Activated naive CD4-positive, alpha-beta T cell treated with anti-CD3 and anti-CD28 coated beads, Interleukin-2, amount 10 ng/mL, durations not matched to agents 7 days and 5 days (primary cell): ENCODE measurements at places on chromosomes 12 and 14.

DNA sequence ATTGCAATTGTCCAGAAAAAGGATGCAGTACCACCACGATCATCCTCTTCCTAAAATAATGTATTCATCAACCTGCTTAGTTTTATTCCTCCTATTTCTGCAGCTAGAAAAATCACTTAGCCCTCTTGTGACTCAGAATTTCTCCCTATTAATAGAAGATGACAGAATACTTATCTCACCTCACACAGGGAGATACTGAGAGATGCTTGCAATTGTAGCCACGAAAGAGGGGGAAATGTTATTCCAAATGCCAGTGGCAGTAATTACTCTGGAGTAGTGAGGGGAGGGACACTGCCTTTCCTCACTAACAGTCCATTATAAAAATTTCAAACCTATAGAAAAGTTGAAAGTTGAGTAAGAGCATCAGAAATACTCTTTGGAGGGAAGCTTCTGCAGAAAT lies 11.8 kb upstream of the DUSP6 start:
- H3K36me3 ChIP-seq: no peaks in the 10 kb centered on the region
- H3K27ac ChIP-seq: no peak overlapping the region
- no peak overlapping the region for H3K4me3 ChIP-seq

DNA sequence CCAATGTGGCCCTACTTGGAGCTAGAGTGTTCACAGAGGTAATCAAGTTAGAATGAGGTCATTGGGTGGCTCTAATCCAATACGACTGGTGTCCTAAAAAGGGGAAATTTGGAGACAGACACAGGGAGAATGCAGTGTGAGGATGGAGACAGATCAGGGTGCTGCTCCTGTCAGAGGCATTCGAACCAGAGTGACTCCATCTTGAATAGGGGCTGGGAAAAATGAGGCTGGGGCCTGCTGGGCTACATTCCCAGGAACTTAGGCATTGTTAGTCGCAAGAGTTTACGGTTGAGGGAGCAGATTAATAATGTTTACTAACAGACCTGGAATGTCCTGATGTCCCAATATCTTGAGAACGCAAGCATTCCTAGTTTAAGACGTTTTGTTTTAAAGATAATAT lies 20.2 kb downstream of the TNFAIP2 start:
- no peak overlapping the region for H3K27ac ChIP-seq
- no peaks in the 10 kb centered on the region for H3K36me3 ChIP-seq
- H3K4me3 ChIP-seq: no peak overlapping the region
- H3K4me1 ChIP-seq: peaks cover 2% of the 10 kb centered on the region

- no peaks in the 10 kb centered on the region for H3K4me1 ChIP-seq
- no peaks in the 10 kb centered on the region for H3K36me3 ChIP-seq
- DNase-seq: no peak
- H3K4me3 ChIP-seq: no peak overlapping the region
These were observed 62.1 kb downstream of the EML1 start for GRCh38 chr14:99855271-99855670.

GRCh38 chr12:104749545-104749944 lies 208.5 kb downstream of the SLC41A2 start:
- no peaks in the 10 kb centered on the region for H3K27me3 ChIP-seq
- peaks cover 45% of the 10 kb centered on the region for H3K4me1 ChIP-seq
- no peak overlapping the region for H3K4me3 ChIP-seq
- DNase-seq: no peak
- peaks cover 2% of the 10 kb centered on the region for H3K36me3 ChIP-seq

DNA sequence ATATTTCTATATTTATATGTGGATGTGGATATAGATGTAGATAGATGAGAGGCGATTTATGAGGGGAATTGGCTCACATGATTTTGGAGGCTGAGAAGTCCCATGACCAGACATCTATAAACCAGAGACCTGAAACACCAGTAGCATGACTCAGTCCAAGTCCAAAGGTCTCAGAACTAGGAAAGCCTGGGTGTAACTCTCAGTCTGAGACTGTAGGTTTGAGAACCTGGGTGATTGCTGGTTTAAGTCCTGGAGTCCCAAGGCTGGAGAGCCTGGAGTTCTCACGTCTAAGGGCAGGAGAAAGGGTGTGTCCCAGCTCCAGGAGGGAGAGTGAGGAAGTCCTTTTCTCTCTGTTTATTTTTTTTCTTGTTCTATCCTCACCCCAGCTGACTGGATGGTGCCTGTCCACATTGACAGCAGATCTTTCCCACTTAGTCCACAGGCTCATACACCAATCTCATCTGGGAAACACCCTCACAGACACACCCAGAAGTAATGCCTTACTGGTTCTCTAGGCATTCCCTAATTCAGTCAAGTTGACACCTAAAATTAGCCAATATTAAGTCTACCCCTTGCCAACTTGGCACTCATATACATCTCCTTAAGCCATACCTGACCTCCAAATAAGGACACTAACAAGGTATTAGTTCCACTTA lies 45.4 kb downstream of the EMP1 start:
- no peaks in the 10 kb centered on the region for H3K36me3 ChIP-seq
- H3K27ac ChIP-seq: no peak overlapping the region
- H3K27me3 ChIP-seq: peaks cover 25% of the 10 kb centered on the region

- H3K4me1 ChIP-seq: no peaks in the 10 kb centered on the region
- H3K27me3 ChIP-seq: peaks cover 48% of the 10 kb centered on the region
- no peaks in the 10 kb centered on the region for H3K36me3 ChIP-seq
- H3K27ac ChIP-seq: no peak overlapping the region
- no peak overlapping the region for H3K4me3 ChIP-seq
These were observed 23.8 kb downstream of the SPTB start for GRCh38 chr14:64855721-64856528.

DNA sequence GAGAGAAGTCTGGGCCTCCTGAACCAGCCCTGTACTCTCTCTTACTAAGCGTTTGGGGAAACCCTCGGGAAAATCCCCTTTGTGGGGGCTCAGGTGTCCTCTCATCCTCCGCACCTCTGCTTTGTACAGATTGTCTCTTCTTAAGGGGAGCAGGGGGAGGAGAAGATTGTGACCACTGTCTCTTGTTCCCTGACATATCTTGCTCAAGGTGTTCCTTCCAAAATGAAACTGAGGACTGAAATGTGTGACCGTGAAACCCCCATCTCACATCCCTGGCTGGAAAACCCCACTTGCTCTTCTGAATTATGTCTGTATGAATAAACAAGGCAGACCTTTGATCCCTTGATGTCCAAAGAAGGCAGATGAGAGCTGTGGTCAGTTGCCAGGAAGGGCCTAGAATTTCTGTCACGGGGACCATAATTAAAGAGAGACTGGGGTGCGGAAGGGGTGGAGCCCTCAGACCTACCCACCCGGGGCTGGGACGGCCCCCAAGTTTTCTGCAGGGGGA lies 369.8 kb downstream of the AACS start:
- H3K4me3 ChIP-seq: no peak overlapping the region
- H3K36me3 ChIP-seq: no peaks in the 10 kb centered on the region
- no peaks in the 10 kb centered on the region for H3K4me1 ChIP-seq
- H3K27me3 ChIP-seq: no peaks in the 10 kb centered on the region

GRCh38 chr12:99235381-99235780 lies 412.2 kb upstream of the GARIN6 start:
- no peaks in the 10 kb centered on the region for H3K4me1 ChIP-seq
- no peak overlapping the region for H3K4me3 ChIP-seq
- no peak overlapping the region for H3K27ac ChIP-seq
- no peaks in the 10 kb centered on the region for H3K27me3 ChIP-seq

GRCh38 chr12:1680804-1681492 lies 9.9 kb upstream of the ADIPOR2 start:
- H3K27ac ChIP-seq: no peak overlapping the region
- H3K4me3 ChIP-seq: no peak overlapping the region
- H3K27me3 ChIP-seq: peaks cover 26% of the 10 kb centered on the region

GRCh38 chr12:112908548-112908947 lies 1.8 kb downstream of the OAS1 start:
- H3K36me3 ChIP-seq: peaks cover 53% of the 10 kb centered on the region
- H3K27ac ChIP-seq: peak overlapping the region; percentile 92
- H3K4me3 ChIP-seq: peak overlapping the region; percentile 94
- H3K27me3 ChIP-seq: no peaks in the 10 kb centered on the region
- peak; percentile 41 for DNase-seq
- H3K4me1 ChIP-seq: peaks cover 71% of the 10 kb centered on the region

DNA sequence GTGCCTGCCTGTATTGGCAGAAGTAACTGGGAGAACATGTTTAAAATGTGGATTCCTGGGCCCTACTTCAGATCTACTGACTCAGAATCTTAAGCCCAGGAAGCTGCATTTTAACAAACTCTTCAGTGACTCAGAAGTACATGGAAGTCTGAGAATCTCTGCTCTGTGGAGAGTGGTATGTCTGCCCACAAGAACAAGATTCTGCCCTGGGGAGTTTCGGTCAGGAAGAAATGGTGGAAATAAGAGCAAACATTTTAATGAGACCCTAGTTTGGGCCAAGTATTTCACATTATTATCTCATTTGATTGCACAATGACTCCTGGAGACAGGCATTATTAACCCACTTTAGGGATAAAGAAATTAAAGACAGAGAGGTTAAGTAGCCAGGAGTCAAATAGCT lies 8.2 kb downstream of the ALDH1L2 start:
- H3K4me1 ChIP-seq: no peaks in the 10 kb centered on the region
- no peak overlapping the region for H3K4me3 ChIP-seq
- peaks cover 4% of the 10 kb centered on the region for H3K27me3 ChIP-seq
- H3K36me3 ChIP-seq: no peaks in the 10 kb centered on the region

- peaks cover 5% of the 10 kb centered on the region for H3K36me3 ChIP-seq
- no peaks in the 10 kb centered on the region for H3K27me3 ChIP-seq
- H3K4me3 ChIP-seq: no peak overlapping the region
- no peak overlapping the region for H3K27ac ChIP-seq
These were observed 15.1 kb downstream of the PLBD2 start for GRCh38 chr12:113373440-113373839.

DNA sequence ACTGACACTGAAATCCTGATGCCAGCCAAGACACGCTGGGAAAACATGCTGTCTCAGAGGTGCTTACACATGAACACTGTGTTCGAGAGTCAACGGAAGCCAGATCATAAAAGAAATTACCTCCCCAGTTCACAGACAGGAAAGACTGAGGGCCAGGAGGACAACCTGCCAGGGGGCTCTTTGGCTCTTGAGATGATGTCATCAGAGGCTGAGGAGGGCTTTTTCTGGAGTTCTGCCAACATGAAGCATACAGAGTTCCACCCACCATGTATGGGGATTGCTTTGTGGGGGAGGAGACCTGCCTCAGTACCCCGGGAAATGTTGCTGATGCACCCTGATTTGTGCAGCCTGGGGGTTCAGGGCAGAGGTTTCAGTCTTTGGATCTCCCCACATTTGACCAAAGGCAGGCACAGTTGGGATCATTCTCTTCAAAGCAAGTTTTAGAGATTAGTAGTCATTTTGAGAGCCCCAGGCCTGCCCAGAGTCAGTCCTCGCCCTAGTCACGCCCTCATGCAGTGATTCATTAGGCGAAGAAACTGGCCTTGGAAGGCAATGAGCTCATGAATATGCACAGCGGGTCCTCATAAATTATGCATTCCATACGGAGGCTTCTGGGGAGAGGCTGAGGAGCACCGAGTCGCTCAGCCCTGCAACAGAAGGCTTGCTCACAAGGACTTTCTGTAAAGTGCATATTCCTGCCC lies 34.9 kb upstream of the EML1 start:
- H3K4me3 ChIP-seq: no peak overlapping the region
- H3K27me3 ChIP-seq: peaks cover 46% of the 10 kb centered on the region
- no peak for DNase-seq
- H3K27ac ChIP-seq: no peak overlapping the region
- no peaks in the 10 kb centered on the region for H3K36me3 ChIP-seq

DNA sequence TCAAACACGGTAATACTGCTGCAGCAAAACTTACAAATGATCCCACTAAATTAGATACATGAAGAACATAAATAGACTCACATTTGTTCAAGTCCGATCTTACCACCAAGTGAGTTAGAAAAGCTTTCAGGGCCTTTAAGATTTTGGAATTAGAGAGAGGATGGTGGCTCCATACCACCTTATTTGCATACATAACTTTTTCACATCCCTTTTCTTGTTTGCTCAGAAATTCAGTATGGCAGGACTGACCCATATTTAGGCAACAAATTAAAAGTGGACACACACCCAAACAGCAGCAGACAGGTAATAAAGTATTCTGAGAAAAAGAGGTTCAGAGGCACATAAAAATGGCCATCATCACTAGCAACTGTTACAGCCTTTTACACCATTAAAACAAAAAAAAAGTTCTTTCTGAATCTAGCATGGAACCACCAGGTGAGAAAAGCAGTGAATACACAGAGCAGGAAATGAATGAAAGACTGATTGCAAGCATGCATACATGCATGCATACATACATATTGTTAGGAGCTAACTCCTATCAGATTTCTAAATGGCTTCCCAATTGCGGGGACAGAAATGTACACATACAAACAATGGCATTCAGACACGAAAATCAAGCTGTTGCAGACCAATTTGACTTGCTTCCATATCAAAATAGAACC lies 23.3 kb downstream of the STXBP6 start:
- no peaks in the 10 kb centered on the region for H3K36me3 ChIP-seq
- no peaks in the 10 kb centered on the region for H3K27me3 ChIP-seq
- no peak overlapping the region for H3K27ac ChIP-seq
- DNase-seq: no peak
- H3K4me1 ChIP-seq: no peaks in the 10 kb centered on the region
- no peak overlapping the region for H3K4me3 ChIP-seq

DNA sequence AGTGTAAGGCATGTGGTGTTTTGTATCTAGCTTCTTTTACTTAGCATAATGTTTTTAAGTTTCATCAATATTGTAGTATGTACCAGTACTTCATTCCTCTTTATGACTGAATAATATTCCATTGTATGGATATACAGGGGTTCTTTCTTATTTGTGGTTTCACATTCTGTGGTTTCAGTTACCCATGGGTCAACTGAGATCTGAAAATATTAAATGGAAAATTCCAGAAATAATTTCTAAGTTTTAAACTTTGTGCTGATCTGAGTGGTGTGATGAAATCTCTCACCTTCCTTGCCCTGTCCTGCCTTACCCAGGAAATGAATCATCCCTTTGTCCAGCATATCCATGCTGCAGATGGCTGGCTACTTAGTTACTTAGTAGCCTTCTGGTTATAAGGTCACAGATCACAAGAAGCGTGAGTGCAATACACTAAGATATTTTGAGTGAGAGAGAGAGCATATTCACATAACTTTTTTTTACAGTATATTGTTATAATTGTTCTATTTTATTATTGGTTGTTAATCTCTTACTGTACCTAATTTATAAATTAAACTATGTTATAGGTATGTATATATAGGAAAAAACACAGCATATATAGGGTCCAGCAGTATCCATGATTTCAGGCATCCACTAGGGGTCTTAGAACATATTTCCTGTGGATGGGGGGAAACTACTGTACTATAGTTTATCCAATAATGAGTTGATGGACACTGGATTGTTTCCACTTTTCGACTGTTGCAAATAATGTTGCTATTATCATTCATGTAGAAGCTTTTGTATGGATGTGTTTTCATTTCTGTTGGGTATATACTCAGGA lies 59.6 kb upstream of the LRTM2 start:
- no peak overlapping the region for H3K4me3 ChIP-seq
- no peak overlapping the region for H3K27ac ChIP-seq
- H3K27me3 ChIP-seq: no peaks in the 10 kb centered on the region

- peaks cover 4% of the 10 kb centered on the region for H3K36me3 ChIP-seq
- no peaks in the 10 kb centered on the region for H3K27me3 ChIP-seq
- no peak for DNase-seq
- H3K4me1 ChIP-seq: peaks cover 50% of the 10 kb centered on the region
- no peak overlapping the region for H3K4me3 ChIP-seq
These were observed 110.5 kb upstream of the FUT8 start for GRCh38 chr14:65301862-65302539.

- H3K36me3 ChIP-seq: no peaks in the 10 kb centered on the region
- H3K27me3 ChIP-seq: no peaks in the 10 kb centered on the region
- H3K4me1 ChIP-seq: no peaks in the 10 kb centered on the region
- H3K27ac ChIP-seq: no peak overlapping the region
- no peak for DNase-seq
These were observed 35.5 kb upstream of the KCNC2 start for GRCh38 chr12:75245108-75245507.
